Small intestine (tissue), 16 donors: ENCODE measurements at places on chromosomes 16 and 17. TPM values are rescaled to one million over a fixed set of nuclear protein-coding genes. Genes with fewer than 3 reads are reported as not detected.
A peak's percentile ranks its signal among the peaks of the same experiment; 100 is the strongest.

DNA sequence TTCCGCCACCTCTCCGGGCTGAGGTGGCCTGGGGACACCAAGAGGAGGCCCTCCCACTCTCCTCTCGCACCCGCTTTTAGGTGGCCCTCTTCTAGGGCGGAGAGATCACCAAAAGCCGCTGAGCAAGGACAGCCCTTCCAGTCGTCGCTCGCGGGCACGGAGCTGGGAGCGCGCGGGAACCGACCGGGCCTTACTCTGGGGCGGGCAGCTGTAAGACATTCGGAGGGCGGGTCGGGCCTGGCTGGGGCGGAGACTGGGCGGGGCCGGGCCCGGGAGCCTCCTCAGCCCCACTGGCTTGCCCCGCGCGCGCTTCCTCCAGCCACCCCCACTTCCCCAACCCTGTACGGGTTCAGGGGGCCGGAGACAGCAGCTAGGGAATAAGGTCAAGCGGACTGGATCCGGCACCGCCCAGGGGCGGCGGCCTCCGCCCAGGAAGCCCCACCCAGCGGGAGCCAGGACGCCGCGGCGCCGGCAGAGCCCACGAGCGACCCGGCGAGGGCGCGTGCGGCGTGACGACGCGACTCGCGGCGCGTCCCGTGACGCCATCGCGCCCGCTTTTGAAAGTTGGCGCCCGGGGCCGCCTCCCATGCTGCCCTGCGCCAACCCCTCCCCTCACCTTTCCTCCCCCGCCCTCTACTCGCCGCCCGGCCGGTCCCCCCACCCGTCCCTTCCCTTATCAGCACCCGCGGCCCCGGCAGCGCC, 351 bp upstream of the CTCF start:
- peak overlapping the region; percentile 62 for H3K4me3 ChIP-seq
- peak overlapping the region; percentile 76 for H3K27ac ChIP-seq
- DNase-seq: peak; percentile 99
- H3K4me1 ChIP-seq: no peaks in the 10 kb centered on the region

DNA sequence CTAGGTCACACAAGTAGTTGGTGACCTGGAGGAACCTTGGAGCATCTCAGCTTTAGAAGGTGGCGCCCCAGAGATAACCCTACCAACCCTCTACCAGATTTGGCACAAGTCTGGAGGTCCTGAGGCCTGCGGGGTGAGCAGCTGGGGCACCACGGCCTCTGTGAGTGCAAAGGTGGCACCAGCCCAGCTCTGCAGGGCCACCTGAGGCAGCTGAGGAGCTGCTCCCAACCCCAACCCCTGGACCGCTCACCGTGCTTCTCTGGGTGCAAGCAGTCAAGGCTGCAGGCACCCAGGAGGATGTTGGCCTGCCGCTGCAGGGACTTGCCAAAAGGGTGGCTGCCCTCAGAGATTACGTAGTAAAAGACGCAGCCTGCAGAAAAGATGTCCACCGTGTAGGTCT, 28.4 kb upstream of the ICAM2 start:
- H3K27ac ChIP-seq: no peak overlapping the region
- H3K27me3 ChIP-seq: no peaks in the 10 kb centered on the region
- H3K4me3 ChIP-seq: no peak overlapping the region
- no peak for DNase-seq
- no peaks in the 10 kb centered on the region for H3K4me1 ChIP-seq

DNA sequence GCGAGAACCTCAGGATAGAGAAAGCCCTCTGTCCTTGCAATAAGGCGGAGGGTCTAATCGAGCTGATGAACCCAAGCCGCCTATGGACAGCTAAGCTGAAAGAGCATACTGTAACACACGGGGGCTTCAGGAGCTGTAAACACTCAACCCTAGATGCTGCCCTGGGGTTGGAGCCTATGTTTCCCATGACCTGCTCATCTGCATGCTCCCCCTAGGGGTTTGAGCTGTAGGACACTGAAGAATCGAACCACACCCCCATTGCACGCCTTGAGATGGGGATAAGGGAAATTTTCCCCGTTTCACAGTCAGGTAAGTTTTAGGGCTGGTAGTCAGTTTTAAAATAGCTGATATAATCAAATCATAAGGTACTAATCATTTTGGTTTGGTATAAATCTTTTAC, 675.6 kb upstream of the CDH8 start:
- H3K27me3 ChIP-seq: no peaks in the 10 kb centered on the region
- no peaks in the 10 kb centered on the region for H3K36me3 ChIP-seq
- no peak overlapping the region for H3K4me3 ChIP-seq
- no peak for DNase-seq
- H3K4me1 ChIP-seq: no peaks in the 10 kb centered on the region

GRCh38 chr17:78650093-78650715, 73.0 kb upstream of the DNAH17 start:
- no peaks in the 10 kb centered on the region for H3K36me3 ChIP-seq
- no peak overlapping the region for H3K4me3 ChIP-seq
- no peaks in the 10 kb centered on the region for H3K4me1 ChIP-seq
- peaks cover 2% of the 10 kb centered on the region for H3K27me3 ChIP-seq
- DNase-seq: no peak
- H3K27ac ChIP-seq: no peak overlapping the region

- DNase-seq: no peak
- H3K27me3 ChIP-seq: no peaks in the 10 kb centered on the region
- no peaks in the 10 kb centered on the region for H3K4me1 ChIP-seq
- H3K4me3 ChIP-seq: no peak overlapping the region
- H3K27ac ChIP-seq: no peak overlapping the region
- H3K36me3 ChIP-seq: no peaks in the 10 kb centered on the region
These were observed 115.1 kb upstream of the PMFBP1 start for GRCh38 chr16:72286936-72287620.

DNA sequence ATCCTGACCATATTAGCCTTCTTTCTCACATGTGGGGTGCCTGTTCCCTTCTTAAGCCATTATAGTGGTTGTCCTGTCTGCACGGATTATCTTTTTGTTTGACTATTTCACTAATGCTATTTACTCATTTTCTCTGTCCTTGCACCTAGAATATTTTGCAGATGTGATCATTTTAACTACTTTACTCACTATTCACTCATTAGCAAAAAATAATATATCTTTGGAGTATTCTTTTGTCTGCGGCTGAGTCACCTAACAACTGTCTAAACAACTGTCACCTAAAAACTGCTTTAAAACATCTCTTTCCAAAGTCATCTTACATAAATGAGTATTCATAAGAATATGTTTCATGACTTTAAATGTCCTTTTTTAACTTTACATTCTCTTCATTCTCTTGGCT, 87.4 kb downstream of the KCNJ2 start:
- H3K36me3 ChIP-seq: no peaks in the 10 kb centered on the region
- no peak for DNase-seq
- no peak overlapping the region for H3K4me3 ChIP-seq
- H3K4me1 ChIP-seq: no peaks in the 10 kb centered on the region

KDM8 gene
- 8.7 TPM for polyA plus RNA-seq

WNT9B gene
- 0.63 TPM for polyA plus RNA-seq
